CMK (cell line): ENCODE measurements at places on chromosomes 1 and 21.

- no peak for DNase-seq
These were observed 12.9 kb upstream of the KCNJ15 start for GRCh38 chr21:38243732-38244406.

GRCh38 chr1:17140279-17140678, 21.0 kb upstream of the PADI2 start:
- DNase-seq: no peak

DNA sequence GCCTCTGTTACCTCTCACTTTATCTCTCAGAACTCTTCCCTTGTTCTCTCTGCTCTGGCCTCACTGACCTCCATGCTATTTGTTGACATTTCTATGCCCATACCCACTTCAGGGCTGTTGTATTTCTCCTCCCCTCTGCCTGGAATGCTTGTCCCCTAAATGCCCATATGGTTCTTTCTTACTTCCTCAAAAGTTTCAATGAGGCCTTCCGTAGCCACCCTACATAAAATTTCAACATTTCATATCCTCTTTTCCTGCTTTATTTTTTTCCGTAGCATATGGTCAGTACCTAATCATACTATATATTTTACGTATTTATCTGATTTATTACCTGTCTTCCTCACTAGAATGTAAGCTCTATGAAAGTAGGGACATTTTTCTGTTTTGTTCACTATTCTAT, 47.1 kb upstream of the ZYG11A start:
- no peak for DNase-seq

DNA sequence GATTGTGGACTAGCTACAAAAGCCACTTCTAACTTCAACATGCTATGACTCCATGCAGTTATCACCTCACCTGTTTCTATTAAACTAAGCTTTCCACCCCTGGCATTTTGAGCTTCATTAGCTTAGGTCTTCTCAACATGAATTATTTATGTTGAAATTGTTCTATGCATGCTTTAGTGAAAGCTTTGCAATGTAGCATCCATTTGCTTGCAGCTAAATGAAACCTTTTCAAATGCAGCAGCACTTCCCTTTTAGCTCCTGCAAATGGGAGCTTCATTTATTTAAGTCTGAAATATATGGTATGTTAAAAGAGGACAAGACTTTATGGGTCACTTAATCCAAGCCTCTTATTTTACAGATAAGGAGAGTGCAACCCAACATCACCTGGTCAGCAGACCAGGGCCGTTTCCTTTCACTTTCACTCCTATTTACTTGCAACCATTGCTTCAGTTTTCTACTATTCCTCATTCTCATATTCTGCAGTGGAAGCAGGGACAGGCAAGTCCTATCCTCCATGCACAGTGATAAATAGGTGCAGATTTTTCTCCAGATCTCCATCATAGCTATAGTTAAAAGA, 56.4 kb upstream of the SAMSN1 start:
- DNase-seq: no peak

DNA sequence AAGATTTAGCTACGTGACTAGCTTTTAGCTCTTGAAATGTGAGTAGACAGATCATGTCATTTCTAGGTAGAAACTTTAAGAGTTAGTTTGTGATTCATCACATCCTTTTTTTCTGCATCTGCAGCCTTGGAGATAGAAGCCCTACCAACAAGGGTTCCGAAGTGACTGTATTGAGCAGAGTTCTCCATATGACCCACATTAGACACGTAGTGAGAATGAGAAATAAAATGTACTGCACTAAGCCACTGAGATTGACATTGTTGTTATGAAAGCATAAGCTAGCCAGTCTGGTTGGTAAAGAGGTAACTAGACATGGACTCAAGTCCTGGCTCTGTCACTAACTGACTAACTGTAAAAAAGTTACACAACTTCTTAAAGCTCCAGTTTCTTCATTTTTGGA, 296.1 kb downstream of the PDE4B start:
- no peak for DNase-seq

DNA sequence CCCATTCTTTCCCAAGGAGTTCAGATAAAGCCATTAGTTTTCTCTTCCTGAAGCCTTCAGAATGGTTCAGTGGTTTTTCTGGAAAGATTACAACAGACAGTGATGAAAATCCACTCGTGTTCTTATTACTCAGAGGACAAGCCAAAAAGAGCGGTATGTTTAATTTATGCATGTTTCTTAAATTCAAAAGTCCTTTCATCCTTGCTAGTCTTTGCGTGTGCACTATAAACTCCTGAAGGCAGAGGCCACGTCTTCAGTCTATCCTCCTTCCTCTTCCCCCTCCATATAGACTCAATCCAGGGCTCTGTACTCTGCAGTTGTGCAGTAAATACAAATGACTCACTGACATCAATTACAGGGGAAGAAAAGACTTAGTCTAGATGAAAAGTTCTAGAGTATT, 409.2 kb upstream of the PLXNA2 start:
- no peak for DNase-seq

DNA sequence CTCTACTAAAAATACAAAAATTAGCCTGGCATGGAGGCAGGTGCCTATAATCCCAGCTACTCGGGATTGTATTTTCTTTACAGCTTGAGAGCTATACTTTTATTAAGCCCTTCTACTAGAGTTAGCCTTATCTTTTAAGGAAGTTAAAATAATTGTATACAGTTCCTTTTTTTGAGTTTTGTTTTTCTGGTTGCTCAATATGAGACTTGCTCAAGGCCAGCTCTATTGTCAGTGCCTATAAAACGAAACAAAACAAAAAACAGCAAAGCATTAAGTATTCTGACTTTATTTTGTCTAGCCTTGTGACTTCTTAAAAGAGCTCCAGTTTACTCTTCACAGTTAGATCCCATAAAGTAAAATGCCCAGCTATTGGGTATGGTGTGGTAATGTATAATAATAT, 17.2 kb downstream of the PKN2 start:
- no peak for DNase-seq

- no peak for DNase-seq
These were observed 10.3 kb downstream of the DMRTA2 start for GRCh38 chr1:50412813-50413476.

GRCh38 chr1:7667625-7668218, 103.4 kb upstream of the VAMP3 start:
- peak; percentile 48 for DNase-seq

GRCh38 chr1:88985032-88985431, 7.4 kb downstream of the KYAT3 start:
- DNase-seq: no peak

- no peak for DNase-seq
These were observed 43.8 kb upstream of the LBR start for GRCh38 chr1:225471453-225472301.

GRCh38 chr1:208835781-208836180, 591.6 kb upstream of the PLXNA2 start:
- no peak for DNase-seq

- no peak for DNase-seq
These were observed 188.6 kb downstream of the DSCAM start for GRCh38 chr21:40658311-40658710.

DNA sequence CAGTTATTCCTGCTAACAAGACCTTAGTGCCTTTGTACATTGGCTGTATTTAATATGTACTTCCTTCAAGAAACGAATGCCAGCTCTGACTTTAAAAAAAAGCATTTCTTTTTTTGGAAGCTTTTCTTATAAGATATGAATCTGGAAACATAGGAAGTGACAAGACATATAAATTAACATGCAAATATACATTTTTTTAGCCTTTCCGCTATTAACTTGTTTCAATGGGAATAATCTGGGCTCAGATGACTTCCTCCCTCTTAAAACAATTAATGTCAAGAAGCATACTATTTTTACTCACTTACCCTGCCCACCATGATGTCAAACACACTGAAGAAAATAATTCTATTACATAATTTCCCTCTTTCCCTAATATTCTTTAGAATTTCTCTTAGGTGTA, 1.4 kb downstream of the DENND1B start:
- no peak for DNase-seq

- DNase-seq: no peak
These were observed 13.5 kb downstream of the LRRC53 start for GRCh38 chr1:74498901-74499300.

DNA sequence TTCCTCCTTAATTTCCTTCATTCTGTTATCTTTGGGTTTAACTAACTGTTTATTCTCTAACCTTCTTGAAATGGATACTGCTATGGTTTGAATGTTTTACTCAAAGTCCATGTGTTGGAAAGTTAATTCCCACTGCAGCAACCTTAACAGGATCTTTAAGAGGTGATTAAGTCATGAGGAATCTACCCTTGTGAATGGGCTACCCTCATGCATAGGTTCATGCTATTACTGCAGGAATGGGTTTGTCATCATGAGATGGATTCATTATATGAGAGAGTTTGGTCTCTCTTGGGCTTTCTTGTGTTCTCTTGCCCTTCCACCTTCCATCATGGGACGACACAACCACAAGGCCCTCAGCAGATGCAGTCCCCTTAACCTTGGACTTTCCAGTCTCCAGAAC, 516.9 kb downstream of the ADGRL2 start:
- DNase-seq: no peak

DNA sequence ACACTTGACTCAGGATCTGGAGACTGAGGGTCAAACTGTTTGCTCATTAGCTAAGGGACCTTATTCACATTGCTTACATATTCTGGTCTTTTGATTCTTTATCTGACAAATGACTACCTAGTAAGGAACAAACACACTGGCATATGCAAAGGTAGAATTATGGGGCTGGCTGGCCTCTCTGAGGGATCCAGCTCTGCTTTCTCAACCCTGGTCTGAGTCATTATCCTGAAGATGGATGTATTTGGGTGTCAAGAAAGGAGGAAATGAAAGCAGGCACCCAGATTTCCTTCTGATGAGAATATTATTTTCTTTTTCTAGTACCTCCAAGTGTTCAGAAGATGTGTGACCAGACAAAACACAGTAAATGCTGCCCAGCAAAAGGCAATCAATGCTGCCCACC, 6.0 kb downstream of the SMCP start:
- no peak for DNase-seq

- DNase-seq: no peak
These were observed 1676.7 kb downstream of the MRPL39 start for GRCh38 chr21:23930565-23930964.

GRCh38 chr1:213772128-213773063, 215.4 kb upstream of the PROX1 start:
- no peak for DNase-seq

DNA sequence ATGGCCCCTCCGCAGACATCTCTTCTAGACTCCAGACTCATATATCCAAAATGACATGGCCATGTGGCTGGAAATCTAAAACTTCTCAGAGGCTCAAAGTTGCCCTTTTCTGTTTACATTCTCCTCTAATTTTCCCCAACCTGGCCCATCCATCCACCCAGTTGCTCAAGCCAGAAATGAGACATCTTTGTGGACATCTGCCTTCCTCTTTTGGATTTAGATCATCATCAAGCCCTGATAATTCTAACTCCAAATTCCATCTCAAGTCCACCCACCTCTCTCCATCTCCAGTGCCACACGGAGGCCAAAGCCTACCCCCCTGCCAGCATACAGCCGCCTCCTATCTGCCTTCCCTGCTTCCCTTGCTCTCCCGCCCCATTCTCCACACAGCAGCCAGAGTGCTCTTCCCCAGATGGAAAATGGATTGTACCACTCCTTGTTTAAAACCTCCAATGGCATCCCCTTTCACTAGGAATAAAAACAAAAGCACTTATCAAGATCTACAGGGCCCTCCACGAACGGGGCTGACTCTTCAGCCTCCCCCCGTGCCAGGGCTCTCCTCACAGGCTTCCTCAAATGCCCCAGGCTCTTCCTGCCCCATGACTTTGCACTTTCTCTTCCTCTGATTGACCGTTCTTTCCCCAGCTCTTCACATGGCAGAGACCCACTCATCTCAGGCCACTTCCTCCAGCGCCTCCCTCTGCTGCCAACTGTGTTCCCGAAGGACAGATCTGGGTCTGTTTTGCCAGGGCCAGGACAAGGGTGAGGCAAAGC, 40.1 kb downstream of the SYT6 start:
- DNase-seq: peak; percentile 90

GRCh38 chr1:47813970-47814369, 183.2 kb downstream of the TRABD2B start:
- no peak for DNase-seq

GRCh38 chr21:29224006-29224405, 74.7 kb upstream of the BACH1 start:
- DNase-seq: no peak

DNA sequence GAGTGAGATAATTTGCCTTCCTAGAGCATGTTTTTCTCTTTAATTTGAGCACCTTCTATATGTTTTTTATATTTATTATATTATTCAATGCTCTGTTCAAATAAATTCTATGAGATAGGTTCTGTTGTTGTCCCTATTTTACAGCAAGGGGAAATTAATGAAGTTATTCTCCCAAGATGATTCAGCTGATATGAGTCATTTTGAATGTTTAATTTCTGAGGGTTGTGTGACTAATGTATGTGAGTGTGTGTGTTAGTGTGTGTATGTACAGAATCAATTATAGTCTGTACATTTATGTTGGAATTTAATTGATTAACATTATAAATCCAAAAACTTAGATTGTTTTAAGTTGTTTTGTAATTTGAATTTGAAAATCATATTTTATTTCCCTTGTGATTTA, 1536.7 kb upstream of the B3GALT2 start:
- DNase-seq: no peak

GRCh38 chr21:39441502-39442475, 3.8 kb downstream of the LCA5L start:
- peak; percentile 32 for DNase-seq

DNA sequence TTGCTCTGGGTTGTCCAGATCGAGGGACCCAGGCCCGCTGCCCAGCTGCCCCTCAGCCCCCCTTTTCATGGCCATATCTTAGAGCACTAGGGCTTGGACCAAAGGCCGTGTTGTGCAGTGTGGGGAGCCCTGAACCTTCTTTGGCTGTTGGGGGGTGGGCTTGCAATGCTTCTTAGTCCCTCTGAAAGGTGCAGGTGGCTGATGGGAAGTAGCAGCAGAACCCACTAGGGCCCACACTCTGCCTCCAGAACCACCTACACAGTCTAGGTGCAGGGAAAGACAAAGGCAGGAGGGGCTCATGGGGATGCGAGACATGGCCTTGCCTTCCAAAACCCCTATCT, 2.3 kb upstream of the HPCA start:
- no peak for DNase-seq

- no peak for DNase-seq
These were observed 1059.5 kb upstream of the ADGRL4 start for GRCh38 chr1:80066060-80066459.

DNA sequence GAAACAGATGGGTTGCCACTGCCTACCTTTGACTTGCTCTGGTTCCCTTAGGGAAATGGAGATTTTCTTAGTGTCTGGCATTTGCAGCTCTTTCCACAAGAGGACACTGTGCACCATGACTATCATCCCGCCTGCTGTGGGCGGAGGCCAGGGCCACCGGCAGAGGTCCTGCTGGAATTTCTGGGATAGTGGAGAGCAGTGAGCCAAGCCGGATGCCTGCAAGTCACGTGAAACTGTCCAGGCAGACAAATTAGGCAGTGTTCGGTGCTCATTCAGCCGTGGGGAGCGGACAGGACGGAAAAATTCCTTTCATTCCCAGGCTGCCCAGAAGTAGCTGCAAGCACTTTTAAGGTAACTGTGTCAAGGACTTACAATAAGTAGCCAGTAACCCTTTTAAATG, 43.4 kb downstream of the IGSF5 start:
- DNase-seq: no peak
